Stimulated activated CD8-positive, alpha-beta memory T cell treated with anti-CD3 and anti-CD28 coated beads, Interleukin-15, amount 100 ng/mL, for 4 hours (primary cell): ENCODE measurements at places on chromosomes 12 and 14.

DNA sequence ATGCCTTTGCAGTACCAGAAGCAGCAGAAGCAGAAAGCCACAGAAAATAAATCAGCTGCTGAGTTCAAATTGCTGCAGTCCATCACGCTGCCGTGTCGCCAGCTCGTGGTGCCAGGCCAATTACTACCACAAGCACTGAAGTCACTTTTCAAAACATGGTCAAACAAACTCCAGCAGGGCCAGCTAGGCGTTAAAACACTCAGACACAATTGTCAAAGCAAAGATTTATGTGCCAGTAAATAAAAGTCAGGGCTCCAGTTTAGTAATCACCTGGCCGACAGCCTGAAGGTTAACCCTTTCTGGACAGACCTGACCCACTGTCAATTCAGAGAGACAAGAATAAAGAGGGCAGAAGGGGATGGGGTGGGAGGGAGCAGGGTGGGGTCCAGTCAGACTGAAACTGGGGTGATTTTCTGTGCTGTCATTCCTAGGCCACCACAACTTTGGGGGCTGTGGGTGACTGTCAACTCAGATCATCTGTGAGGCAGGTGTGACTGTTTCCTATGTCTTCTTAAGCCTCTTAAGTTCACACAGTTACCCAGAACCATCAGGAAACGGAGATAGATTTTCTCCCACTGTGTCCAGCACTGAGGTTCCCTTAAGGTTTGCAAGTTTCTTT is 109.8 kb upstream of the FUT8 start:
- no peak for DNase-seq

- no peak for DNase-seq
These were observed 26.0 kb upstream of the RIN3 start for GRCh38 chr14:92487513-92488133.

DNA sequence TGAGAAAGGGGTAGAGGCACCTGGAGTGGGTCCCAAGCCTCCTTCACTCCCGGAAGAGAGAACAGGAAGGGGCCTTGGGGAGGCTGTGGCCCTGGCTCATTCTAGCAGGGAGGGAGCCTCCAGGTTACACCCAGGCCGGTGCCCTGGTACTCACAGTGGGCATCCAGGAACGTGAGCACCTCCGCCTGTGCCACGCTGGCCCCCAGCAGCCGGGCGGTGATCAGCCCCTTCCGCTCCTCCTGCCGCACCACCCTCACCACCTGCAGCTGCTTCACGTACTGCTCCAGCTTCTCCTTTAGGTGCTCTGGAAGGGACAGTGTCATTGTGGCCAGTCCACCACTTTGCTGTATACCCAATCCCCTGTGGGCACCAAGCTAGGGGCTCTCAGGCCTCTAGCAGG is 18.8 kb upstream of the CELA1 start:
- DNase-seq, result no peak

DNA sequence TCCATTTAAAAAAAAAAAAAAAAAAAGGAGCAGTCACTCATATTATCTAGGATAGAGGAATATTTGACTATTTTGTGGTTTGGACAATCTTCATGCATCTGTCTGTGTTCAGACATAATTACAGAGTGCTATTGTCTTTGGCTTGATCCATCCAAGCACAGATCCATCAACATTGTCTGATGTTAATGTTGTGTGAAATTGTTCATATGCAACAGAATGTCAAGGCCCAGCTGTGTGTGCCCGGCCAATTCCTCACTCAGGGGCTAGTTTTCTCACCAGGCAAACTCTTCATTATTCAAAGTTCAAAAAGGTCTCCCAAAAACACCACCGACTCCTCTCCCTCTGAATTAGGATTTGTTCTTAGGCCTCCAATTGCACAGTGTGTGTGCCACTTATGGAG is 324.9 kb upstream of the TMTC1 start:
- no peak for DNase-seq

DNA sequence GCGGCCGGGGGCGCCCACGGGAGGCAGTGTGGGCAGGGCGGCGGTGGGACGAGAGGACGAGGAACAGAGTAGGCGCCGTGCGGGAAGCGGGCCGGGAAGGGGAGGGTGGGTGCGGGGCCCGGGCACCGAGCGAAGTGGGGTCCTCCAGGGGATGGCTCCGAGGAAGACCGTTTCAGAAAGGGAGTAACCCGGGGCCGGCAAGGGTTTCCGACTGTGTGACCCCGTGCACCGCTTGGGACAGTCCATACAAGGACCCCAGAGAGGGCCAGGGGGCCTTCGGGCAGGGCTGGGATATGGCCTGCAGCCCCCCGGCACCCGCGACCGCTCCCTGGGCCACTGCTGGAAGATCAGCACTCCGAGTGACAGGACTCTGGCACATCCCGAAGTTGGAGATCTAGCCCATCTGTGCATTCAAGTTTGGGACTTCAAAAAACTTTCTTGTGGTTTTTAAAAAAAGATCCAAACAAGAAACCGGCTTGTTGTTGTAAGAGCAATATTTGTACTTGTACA is 448 bp downstream of the TSPAN9 start:
- no peak for DNase-seq

DNA sequence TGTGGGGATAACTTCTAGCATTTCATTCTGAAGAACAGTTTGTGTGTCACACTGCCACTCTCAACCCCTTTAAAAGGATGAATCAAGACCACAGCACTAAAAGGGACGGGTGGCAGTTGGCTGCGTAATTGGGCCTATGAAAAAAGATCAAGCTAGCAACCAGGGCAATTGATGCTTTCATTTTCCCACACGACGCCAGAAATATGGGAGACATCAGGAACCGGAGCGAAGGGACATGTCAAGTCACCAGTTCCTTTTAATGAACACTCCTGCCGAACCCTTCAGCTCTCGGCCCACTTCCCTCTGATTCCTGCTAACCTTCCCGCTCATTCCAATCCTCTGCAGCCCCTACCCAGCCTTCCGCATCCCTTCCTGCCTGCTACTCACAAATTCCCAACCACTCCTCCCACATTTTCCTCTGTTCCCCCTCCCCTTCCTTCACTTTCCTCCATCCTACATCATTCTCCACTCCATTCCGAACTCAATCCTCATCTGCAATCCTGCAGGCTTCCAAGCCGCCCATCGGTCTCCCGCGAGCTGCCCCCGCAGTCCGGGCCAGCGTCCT is 753 bp downstream of the CSRNP2 start:
- DNase-seq, result no peak

DNA sequence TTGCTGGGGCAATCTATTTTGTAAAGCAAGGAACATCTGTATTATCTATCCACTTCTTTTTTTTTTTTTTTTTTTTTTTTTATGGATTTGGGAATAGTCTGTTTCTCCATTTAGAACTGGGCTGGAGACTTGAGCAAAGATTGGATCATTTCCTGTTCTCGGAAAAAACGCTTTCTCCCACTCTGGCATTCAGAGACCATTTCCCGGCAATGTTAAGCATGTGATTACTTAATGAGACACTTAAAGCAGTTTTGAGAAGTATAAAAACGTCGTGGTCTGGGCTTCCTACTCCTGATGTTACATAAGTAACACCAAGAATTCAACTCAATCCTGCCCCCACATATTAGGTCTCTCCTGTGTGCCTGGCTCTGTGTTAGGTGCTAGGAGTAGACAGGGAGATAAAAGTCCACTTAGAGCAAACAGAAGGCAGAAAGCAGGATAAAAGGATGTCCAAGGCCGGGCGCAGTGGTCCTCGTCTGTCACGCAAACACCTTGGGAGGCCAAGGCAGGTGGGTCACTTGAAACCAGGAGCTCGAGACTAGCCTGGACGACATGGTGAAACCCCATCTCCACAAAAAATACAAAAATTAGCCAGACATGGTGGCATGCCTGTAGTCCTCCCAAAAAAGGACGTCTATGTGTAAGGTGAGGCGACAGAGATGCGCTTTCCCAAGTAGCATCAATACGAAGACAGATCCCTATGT is 152.1 kb upstream of the GSC start:
- DNase-seq, result no peak

DNA sequence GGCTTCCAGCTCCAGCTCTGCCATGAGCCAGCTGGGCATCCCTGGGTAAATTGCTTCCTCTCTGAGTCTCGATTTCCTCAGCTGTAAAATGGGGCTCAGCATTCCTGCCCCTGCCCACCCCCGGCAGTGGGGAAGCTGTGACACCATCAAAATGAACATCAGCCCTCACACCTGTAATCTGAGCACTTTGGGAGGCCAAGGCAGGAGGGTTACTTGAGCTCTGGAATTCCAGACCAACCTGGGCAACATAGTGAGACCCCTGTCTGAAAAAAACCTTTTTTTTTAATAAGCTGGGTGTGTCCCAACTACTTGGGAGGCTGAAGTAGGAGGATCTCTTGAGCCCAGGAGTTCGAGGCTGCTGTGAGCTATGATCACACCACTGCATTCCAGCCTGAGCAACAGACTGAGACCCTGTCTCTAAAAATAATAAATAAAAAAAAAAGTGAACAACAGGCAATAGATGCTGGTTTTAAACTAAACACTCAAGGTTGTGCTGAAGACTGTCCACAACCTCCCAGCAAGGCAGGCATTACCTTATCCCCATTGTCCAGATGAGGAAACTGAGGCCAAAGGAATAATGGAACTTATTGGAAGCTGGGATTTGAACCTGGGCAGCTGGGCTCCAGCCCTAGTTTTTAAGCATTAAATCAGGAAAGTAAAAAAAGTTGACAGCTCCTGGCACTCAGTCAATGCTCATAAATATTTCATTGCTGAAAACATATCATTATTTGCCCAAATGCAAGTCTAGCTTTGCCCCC is 4.3 kb downstream of the TRPV4 start:
- DNase-seq, result no peak

DNA sequence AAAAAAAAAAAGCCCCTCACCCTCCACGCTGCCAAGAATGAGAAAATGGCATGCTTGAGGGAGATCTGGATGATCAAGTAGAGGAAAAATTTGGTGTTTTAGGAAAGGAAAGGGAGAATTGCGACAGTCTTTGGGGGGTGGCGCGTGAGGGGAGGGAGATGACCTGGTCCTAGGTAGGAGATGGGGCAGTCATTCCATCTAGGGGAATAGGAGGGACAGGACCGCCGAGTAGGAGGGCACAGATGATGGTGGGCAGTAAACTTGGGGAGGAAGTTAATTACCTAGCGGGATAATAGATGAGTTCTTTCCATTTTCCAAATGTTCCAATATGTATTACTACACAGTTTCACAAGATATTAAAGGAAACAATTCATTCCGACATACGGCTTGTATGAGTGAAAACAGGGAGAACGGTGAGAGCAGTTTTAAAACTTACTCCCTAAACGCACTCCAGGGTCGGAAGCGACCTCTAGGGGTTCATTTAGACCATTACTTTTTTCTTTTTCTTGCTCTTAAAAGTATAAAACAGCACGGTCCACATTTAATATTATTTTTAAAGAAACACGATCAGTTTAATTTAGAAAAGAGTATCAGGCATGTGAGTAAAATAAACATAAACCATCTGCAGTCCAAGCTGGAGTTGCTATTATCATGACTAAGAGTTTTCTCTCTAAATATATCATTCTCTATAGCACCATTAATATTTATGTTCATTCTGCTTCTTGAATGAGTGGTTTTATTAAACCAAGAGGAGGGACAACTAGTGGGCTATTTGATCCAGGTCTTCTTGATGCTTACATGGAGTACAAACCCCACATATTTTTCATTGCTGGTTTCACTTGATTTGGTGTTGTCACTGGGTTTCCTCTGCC is 3.0 kb upstream of the FNTB start:
- no peak for DNase-seq

- no peak for DNase-seq
These were observed 37.7 kb upstream of the SLC24A4 start for GRCh38 chr14:92285311-92285710.
